ENCODE measurements at places on chromosomes 7 and 10.

DNA sequence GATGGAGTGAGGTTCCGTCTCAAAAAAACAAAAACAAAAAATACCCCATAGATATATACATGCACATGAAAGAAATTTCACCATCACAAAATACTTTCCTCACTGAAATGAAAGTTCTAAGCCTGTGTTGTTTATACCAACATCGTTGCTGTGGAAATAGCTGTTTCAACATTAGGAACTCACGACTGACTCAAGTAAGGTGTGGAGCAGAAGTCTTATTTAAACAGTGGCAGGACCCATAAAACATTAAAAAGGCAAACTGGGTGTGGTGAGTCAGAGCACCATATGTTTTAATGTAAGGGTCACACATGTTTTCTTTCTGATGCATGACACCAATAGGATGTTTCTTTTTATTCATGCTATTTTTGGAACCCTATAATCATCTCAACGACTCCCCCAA, 48.3 kb downstream of the BAIAP2L1 start:
- DNase-seq: peak; percentile 88

DNA sequence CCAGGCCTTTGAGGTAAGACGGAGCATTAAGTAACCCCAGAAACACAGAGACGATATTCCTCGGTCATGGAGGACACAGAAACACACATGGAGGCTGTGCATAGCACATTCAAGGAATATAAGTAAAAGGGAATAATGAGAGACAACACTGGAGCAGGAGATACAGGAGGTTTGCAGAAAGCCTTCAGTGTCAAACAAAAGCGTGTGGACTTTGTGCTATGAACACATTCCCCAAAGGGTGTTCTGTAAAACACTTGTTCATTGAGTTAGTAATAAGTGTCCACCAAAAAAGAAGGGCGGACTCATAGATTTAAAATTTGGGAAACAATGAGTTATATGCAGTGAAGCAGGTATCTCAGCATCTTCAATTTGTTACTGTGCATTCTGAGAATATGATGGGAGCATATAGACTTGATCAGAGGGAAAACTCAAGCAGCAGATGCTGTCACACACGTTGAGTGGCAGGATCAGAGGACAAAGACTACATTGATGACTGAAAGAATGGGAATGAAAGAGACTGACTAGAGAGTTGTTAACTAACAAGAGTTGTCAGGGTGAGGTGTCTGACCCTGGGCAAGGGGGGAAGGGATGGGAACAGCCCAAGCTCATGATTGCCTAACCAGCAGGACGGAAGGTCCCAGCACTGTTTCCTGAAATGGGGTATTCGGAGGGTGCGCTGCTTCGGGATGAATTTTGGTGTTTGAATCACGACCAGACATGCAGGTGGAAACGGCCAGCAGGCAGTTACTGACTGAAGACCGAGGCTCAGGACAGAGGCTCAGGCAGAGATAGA, 85.2 kb upstream of the VIPR2 start:
- DNase-seq: no peak

DNA sequence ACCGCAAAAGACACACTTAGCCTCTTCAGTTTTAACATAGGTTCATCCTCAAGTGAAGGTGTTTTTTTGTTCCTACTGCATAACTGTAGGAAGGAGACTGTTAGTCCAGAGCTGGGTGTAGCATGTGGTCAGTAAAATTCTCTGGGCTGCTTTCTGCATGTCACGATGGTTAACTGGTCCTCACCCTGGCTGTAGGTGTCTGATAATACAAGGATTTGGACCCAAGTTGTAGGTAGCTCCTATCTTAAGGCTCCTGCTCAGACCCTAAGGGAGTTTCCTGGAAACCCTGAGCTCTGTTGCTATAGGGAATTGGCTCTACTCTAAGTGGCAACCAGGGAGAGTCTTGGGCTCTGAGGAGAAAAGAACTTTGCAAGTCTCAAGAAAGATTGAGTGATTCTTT, 112.9 kb downstream of the SAMD9 start:
- no peak for DNase-seq

GRCh38 chr7:76009672-76010600, 15.5 kb upstream of the TMEM120A start:
- no peak for DNase-seq

DNA sequence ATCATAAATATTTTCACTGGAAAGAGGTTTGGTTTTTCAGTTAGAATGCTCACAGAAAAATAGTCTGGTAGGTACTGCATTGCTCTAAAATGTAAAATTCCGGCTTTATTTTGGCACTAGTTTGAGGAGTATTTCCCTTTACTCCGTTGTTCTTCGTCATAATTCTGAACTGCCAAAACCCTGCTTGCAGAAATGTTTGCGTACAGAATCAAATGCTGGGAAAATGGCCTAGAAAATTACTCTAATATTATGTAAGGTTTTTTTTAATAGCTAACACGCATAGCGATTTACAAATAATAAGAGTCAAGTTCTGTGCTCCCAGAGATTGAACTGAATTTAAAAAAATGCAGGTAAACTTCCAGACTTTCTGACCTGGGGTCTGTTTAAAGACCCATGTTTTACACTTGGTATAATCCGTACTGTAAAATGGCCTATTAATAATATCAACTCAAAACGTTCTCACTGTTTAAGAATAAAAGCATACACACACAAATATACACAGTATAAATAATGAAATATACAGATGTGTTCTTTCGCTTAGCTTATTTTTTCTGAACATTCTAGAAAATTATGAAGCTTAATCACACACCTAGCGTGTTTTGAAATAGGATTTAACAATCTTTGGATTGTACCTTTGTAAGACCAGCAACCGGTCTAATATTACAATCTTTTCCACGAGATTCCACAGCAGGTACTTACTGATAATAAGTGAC, 23.5 kb upstream of the ANLN start:
- no peak for DNase-seq

DNA sequence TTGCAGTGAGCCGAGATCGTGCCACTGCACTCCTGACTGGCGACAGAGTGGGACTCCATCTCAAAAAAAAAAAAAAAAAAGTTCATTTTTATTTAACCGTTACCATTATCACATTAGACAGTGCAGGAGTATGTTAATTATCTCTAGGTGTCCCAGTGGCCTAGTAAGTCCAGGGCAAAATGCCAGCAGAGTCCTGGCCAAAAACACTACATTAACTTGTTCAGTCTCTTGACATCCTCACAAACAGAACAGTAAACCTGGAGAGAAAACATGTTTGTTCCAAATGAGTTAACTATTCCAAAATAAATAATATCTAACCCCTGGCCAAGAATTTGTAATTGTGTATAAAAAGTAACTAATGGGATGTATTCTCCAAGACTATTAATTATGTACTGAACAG, 43.2 kb downstream of the PTPRZ1 start:
- DNase-seq: no peak

DNA sequence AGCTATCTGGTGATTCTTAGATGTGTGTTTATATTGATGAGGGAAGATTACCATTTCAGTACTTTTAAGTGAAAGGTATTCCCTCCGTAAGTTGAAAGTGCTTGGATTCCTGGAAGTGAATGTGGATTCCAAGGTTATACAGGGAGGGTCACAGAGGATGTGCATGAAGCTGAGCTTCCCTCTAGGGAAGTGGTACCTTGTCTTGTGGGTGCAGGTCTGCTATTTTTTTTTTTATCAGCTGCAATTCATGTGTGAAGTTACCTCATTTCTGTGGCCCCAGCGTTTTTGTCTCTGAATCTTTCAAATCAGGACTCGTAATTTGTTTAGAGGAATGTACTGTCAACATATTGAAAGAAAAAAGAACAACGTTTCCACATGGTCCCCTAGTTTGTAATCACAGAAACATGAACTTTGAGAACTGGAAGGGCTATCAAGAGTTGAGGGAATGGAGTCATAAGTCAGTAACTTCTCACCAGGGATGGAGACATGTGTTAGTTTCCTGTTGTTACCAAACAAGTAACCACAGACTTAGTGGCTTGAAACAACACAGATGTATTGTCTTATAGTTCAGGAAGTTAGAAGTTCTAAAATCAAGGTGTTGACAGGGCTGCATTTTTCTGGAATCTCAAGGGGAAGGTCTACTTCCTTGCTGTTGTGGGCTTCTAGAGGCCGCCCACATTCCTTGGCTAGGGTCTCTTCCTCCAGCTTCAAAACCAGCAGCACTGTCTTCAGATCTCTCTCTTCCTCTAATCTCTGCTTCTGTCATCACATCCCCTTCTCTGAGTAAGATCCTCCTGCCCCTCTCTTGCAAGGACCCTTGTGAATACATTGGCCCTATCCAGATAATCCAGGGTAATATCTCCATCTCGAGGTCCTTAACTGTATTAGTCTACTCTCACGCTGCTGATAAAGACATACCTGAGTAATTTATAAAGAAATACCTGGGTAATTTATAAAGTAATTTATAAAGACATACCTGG, 64.4 kb downstream of the RAB18 start:
- peak; percentile 64 for DNase-seq

- peak; percentile 40 for DNase-seq
Observed at GRCh38 chr10:132443605-132443982, 46.6 kb downstream of the PWWP2B start.

DNA sequence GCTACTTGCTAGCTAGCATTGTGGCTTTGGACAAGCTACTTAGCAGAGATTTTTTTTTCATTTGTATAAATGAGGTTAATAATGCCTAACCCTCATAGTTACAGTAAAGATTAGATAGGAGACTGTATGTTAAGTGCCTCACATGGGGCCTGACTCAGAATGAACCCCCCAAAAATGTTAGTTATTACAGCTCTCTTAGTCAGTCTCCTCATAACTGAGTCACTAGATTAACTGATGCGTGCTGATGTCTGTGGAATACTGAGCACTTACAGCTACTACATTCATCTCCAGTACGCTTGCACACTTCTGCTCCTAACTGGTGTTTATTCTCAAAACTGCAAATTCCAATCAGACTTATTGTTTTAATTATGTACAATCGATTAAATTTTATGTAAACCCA, 315.3 kb downstream of the SNX13 start:
- peak; percentile 93 for DNase-seq
